Suppressor macrophage treated with lipopolysaccharide for 1 hour (primary cell): ENCODE measurements at places on chromosomes 16 and 17.
A peak's percentile ranks its signal among the peaks of the same experiment; 100 is the strongest.

- DNase-seq, result no peak
Observed at GRCh38 chr17:56966338-56966737, 5.5 kb upstream of the COIL start.

DNA sequence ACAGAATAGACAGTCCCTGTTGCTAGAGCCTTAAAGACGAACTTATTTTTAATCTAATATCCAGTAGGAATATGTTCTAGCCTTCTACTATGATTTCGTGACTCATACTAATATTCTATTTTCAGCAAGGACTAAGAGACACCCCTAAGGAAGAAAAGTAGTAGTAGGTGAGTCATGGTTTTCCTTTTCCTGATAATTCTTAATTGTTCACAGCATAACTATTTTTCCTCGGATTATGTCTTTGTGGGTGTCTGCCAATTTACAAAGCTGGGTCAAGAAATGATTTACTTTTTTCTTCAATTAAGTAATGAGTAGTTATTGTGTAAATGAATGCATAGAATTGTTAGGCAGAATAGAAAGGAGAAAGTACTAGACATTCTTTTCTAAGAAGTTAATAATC lies 292.2 kb downstream of the TOX3 start:
- DNase-seq, result no peak

DNA sequence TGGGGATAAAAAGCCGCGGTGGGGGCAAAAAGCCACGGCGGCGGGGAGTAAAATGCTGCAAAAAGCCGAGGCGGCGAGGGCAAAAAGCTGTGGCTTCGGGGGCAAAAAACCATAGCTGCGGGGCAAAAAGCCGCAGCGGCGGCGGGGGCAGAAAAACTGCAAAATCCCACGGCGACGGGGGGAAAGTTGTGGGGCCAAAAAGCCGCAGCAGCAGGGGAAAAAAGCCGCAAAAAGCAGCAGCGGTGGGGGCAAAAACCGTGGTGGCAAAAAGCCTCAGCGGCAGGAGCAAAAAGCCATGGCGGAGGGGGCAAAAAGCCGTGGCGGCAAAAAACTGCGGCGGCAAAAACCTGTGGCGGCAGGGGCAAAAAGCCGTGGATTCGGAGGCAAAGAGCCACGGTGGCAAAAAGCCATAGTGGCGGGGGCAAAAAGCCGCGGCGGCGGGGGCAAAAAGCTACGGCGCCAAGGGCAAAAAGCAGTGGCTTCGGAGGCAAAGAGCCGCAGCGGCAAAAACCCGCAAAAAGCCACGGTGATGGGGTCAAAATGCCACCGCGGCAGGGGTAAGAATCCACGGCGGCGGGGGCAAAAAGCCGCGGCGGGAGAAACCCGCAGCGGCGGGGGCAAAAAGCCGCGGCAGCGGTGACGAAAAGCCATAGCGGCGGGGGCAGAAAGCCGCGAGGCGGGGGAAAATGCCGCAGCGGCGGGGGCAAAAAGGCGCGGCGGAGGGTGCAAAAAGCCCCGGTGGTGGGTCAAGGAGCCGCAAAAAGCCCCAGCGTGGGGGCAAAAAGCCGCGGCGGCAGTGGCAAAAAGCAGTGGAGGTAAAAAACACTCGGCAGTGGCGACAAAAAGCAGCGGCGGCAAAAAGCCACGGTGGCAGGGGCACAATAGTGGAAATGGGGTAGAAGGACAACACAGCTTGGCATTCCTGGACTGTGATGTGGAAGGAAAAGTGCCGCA lies 192.8 kb downstream of the SHCBP1 start:
- no peak for DNase-seq

- no peak for DNase-seq
Observed at GRCh38 chr17:46092991-46093390, 93.9 kb downstream of the STH start.

DNA sequence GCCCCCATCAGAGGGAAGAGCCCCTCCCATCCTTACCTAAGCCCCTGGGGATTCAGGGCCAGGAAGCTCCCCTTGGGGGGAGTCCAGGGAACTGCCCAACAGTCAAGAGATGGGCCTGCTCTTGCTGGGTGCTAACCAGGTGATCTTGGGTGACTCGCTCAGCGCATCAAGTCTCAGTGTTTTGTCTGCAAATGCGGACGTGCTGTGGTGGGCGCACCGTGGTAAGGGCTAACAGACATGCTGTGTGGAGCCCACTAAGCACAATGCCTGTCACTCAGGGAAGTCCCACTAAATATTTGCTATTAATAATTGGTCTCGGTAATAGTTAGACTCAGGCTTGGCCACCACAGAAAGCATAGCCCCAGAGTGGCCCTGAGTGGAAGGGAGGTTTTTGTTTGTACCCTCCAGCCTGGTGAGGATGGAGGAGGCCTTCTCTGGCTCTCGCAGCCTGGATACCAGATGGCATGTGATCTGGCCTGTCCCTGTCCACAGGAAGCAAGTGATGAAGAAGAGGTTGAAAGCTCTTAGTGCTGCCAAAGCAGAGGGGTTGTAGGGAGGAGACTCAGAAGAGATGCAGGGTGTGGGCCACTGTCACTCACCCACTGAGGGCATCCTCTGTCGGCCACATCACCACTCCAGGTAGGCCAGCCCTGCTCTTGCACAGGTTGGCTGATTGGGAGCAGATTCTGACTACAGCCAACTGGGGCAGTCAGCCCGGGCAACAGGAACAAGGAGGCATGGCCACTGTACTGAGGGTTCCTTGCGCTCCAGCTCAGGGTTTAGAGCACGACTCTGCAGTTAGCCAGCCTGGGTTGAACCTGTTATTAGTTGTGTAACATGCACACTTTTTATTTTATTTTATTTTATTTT lies 69.8 kb upstream of the KSR1 start:
- DNase-seq, result no peak

DNA sequence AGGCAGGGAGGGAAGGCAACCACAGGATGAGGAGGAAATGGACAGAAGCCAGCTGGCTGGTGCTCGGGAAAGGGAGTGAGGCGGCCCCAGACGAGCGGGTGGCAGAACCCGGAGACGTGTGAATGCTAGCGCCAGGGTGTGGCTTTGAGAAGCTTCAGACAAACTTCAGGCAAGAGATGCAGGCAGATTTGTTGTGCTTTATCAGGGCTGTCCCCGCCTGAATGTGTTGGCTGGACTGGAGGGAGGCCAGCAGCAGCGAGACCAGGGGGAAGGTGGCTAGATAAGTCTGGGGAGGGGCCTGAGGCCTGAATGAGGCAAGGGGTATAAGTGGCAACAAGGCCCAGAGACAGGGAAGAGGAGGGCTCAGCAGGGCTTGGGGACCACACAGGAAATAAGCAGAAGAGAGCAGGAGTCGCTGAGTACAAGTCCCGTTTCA lies 22.0 kb downstream of the CAMKK1 start:
- no peak for DNase-seq

- no peak for DNase-seq
Observed at GRCh38 chr16:87499189-87499486, 6.3 kb upstream of the ZCCHC14 start.

GRCh38 chr17:74199306-74200092 lies 4.0 kb upstream of the RPL38 start:
- peak; percentile 80 for DNase-seq

DNA sequence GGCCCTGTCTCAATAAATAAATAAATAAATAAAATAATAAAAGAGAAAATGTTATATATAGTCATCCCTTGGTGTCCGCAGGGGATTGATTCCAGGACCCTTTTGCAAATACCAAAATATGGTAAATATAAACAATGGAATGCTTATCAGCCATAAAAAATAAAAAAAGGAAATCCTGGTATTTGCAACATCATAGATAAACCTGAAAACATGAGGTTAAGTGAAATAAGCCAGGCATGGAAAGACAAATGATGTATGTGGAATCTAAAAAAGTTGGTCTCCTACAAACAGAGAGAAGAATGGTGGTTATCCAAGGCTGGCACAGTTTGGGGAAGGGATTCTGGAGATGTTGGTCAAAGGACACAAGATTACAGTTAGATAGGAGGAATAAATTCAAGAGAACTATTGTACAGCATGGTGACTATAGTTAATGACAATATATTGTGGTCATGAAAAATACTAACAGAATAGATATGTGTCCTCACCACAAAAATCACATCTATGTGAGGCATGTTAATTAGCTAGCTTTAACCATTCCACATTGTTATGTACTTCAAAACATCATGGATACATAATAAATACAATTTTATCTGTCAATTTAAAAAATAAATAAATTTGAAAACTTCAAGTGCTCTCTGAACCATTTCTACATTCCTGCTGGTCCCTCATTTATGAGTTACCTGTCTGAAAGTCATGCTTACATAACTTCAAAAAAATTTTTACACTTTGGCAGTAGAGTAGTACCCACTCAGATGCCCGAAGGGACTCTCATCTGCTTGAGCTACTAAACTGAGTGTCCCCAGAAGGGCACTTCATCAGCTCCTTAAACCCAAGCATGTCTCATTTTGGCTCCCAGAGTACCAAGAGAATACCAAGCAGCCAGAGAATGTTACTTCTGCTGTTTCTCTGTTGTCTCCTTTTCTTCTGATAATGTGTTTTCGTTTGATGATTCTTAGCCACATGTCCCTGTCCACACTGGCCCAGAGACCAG lies 26.6 kb downstream of the N4BP1 start:
- DNase-seq, result no peak

- no peak for DNase-seq
Observed at GRCh38 chr16:27625050-27625697, 75.2 kb downstream of the KATNIP start.

GRCh38 chr16:13120557-13120956 lies 219.2 kb downstream of the SHISA9 start:
- DNase-seq, result no peak

DNA sequence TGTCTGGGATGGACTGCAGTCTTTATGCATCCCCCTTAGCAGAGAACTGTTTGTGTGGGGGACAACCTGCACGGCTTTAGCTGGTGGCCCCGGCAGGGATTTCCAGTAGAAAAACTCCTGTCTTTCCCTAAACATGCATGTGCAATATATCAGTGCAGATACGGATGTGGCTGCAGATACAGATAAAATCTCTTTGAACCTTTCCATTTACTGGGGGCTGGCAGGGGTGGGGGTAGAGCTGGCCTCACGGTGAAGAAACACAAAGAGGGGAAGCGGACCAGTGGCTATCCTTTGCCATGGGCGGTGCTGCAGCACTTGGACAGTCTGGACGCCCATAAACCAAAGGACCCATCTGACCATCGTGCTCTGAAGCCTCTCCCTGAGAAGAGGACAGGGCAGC lies 201.3 kb downstream of the ZFHX3 start:
- no peak for DNase-seq

GRCh38 chr16:10776280-10776679 lies 32.6 kb downstream of the NUBP1 start:
- no peak for DNase-seq
